ENCODE measurements at places on chromosomes 13 and 19.

DNA sequence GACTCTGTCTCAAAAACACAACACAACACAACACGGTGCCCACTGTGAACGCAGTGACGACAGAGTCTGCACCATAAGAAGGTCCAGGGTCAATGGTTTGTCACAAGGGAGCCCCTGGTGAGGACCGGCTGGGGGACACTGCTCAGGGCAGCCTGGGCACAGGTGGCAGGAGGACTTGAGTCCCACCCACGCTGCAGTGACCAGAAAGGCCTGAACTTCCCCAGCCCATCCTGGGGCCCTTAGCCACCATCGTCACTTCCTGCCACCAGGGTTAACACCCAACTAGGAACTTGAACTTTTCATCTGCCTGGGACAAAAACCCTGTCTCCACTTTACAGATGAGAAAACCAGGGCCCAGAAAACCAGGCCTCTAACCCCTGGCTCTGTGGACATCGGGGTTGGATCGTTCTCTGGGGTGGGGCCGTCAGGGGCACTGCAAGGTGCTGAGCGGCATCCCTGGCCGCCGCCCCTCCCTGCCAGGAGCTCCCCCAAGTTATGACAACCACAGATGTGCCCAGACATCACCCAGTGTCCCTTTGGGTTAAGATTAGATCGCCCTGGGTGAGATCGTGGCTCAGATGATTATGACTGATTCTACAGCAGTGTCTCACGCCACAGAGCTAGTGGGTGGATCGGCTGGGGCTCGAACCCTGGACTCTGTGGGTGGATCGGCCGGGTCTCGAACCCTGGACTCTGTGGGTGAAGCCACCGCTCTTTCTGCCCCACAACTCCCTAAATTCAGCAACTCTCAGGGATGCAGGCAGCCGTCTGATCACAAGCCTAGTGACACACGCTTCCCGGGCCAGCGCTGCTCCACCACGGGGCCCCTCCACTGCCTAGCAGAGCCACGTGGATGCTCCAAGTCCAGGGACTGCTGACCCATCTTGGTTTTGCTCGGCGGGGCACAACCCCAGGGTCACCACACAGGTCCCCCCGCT, 14.0 kb downstream of the MOB3A start:
- DNase-seq, result no peak

GRCh38 chr13:44120849-44121755, 241.4 kb downstream of the LACC1 start:
- no peak for DNase-seq

DNA sequence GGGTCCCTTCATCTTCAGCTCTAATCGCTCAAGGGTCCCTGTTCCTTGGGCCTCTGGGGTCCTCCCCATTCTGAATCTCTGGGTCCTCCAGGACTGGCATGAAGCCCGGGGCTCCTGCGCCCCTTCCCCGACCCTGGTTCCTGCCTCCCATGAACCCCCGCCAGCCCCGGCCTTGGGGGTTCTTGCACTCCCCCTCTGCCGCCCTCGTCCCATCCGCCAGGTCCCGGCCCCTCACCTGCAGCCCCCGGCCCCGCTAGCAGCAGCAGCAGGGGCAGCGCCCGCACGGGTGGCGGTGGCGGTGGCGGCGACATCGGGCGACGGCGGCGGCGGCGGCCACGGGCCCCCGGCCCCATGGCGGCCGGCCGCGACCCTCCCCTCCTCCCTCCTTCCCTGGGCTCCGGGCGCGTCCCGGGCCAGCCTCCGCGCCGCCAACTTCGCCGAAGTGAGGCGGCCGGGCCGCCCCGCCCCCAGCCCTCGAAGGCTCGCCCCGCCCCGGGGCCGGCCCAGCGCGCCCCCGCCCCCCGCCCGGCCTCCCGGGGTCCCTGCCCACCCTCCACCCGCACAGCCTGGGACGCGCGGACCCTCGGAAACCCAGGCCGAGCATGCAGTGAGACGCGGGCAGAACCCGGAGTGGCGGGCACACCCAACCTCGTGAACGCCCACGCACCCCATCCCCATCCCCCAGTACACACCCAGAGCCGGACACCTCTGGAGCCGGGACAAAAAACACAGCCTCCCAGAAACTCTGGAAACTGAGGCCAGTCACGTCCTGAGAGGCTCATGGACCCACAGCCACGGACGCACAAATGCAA, at the start of gene NOTCH3:
Gene NOTCH3 (minus strand): TSS at position 443 of the 812 bp plus-strand sequence. CDS start 90 bp downstream, at position 353.
- no peak for DNase-seq

- peak; percentile 43 for DNase-seq
Measured at GRCh38 chr13:70253411-70253810, 145.2 kb upstream of the KLHL1 start.

GRCh38 chr13:26705536-26705935, 55.0 kb downstream of the GPR12 start:
- DNase-seq, result no peak

GRCh38 chr19:14416817-14417231, 2.3 kb downstream of the DDX39A start:
- DNase-seq, result no peak

DNA sequence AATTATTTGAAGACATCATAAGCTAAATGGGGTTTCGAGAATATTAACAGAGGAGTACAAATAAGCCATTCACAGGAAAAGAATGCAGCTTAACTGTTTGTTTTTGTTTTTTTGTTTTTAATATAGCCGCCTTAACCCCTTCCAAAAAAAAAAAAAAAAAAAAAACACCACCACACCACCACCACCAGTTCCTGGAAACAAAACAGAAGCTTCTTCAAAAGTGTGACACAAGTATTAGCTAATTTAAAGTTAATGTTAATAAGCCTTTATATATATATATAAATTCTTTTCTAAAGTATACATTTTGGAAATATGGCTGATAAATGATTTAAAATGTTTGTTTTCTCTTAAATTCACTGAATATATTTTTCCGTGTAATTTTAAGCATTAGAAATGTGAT, 1.4 kb downstream of the RAP2A start:
- DNase-seq, result no peak

GRCh38 chr13:84569366-84569765, 687.1 kb upstream of the SLITRK1 start:
- no peak for DNase-seq
